ENCODE measurements at places on chromosomes 11 and 22.
A peak's percentile ranks its signal among the peaks of the same experiment; 100 is the strongest.

DNA sequence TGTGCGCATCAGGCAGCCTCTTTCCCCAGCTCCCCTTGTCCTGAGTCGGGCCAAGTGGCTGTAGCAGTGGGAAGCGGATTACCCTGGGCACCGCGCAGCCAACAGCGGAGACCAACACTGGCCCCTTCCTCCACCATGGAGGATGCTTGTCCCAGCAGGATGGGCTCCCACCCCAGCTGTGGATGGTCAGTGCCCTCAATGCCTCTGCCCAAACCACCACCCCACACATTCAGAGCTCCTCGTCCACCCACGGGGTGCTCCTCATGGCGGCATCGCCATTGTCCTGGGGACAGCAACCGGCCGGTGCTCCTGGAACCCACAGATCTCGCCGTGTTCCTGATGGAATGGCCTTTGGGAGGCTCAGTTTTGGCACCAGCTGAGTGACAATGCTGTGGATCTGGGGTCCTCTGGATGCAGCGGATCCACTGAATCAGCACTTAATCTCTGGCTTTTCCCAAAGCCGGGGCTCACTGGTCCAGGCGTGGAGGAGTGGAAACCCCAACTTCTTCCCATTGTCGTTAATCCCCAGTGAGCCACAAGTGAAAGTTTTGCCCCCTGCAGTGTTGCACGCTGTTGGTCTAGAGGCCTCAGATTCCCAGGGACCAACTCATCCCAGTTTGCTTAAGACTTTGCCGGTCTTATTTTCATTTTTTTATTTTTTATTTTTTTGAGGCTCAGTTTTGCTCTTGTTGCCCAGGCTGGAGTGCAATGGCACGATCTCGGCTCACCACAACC, 4.1 kb upstream of the B4GALNT4 start:
- DNase-seq = no peak

DNA sequence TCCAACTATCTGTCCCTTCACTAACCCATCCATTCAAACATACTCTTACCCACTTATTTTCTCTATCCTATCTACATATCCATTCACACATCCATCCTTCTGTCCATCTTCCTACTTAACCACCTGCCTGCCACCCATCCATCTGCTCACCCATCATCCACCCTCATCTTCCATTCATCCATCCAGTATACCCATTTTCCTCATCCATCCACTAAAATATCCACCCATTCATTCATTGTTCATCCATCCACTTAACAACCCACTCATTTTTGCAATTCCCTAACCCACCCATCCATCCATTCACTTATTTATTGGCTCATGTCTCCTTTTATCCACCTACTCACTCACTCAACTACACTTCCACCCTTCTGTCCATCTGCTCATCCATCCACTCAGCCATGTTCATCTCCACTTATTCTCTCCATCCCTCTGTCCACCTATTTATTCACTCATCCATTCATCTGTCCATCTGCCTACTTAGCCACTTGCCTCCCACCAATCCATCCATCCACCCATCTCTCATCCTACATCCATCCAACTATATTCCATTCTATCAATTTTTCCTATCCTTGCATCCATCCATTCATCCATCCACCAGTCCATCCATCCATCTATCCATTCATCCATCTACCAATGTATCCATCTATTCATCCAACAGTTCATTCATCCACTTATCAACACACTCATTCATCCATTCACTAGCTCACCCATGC, 10.6 kb downstream of the LHFPL7 start:
- no peak for DNase-seq

- peak; percentile 39 for DNase-seq
Observed at GRCh38 chr11:46529095-46529905, 64.5 kb downstream of the AMBRA1 start.

GRCh38 chr22:20499769-20500168, 4.2 kb upstream of the KLHL22 start:
- DNase-seq = no peak

DNA sequence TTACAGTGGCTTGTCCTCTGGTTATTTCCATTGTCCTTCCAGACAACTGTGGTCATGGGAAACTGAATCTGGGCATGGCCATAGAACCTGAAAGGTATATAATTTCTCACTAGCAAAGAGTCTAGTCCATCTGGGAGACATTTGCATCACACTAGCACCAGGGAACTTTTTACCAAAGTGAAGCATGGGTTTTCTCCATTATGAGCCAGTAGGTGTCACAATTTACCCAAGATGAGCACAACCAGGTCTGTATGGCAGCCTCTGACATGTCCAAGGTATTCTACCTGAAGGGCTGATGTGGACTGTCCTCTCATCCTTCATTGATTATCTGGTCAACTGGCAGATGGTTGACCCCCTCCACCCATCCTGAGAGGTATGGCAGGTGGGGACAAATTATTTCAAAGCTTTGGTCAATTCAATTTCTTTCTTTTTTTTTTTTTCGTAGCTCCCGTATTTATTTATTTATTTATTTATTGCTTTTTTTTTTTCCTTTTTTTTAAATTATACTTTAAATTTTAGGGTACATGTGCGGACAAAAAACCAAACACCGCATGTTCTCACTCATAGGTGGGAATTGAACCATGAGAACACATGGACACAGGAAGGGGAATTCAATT, 425.9 kb downstream of the TMEM135 start:
- DNase-seq = no peak

GRCh38 chr11:106208760-106209159, 131.3 kb downstream of the AASDHPPT start:
- DNase-seq = no peak

DNA sequence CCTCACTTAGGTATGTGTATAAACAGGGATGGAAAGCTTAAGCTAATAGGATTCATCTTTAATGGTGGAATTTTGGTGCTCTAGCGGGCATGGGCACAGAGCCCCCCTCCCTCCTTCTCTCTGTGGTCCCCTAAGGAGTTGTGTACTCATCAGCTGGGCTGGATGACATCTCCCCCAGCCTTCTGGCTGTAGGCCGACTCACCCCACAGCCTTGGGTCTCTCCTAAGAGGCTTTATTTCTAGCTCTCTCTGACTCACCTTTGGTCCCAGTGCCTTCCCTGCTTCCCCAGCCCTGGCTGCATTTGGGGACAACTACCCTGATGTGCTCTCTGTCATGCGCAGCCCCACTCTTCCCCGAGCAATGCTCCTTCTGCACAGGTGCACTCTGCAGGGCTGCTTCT, 26.9 kb downstream of the SLC6A5 start:
- no peak for DNase-seq
